ENCODE measurements at places on chromosomes 2 and 18.

DNA sequence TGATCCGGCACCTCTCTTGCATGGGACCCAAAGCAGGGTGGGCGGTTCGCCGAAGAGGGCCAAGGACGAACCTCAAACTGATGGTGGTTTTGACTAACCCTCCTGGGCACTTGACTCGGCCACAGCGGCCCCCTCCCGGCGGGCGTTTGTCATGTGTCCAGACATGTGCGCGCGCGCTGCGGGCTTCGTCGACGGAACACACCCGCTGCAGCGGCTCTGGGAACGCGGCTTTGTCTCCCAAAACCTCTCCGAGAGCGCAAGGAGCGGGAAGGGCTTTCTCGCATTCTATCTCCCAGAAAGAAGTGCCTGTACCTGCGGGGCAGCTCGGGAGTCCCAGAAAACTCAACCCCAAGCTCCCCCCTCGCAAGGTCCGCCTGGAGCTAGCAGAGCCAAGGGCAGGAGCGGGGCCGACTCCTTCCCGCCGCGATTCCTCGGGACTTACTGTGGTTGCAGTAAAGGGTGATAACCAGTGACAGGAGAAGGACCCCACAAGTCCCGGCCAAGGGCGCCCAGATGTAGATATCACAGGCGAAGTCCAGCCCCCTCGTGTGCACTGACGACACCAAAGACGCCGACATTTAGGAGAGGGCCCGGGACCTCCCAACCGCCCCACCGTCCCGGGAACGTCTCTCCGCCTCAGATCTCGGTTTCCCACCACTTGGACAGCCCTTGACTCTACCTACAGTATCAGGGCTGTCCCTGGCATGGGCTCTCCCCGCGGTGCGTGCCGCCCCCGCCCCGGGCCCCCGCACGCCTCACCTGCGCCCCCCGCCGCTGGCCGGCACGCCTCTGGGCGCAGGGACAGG, 1.6 kb downstream of the CD8A start:
- DNase-seq = no peak

DNA sequence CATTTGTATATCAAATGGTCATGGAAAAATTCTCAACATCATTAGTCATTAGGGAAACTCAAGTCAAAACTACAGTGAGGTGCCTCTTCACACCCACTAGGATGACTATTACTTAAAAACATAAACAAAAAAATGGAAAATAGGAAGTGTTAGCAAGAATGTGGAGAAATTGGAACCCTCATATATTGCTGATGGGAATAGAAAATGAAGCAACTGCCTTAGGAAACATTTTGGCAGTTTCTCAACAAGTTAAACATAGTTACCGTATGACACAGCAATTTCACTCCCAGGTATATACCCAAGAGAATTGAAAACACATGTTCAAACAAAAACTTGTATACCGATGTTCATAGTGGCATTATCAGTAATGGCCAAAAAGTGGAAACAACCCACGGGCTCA, 18.1 kb upstream of the CYP26B1 start:
- DNase-seq = no peak

- no peak for DNase-seq
Measured at GRCh38 chr2:132638313-132639040, 31.5 kb downstream of the LYPD1 start.

DNA sequence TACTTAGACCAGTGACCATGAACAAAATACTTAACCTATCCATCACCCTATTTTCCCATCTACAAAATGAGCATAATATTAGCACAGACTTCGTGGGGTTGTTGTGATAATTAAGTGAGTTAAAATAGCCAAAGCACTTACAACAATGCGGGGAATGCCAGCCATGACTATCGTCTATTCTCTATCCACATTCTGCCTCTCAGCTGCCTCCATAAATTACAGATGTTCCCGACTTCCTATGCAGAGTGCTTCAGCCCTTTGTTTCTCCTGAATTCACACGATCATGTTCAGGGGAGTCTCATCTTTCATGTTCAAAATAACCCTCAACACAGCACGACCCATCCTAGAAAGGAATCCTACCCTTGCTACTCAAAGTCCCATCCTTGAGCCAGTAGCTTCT, 211.6 kb downstream of the EN1 start:
- no peak for DNase-seq

DNA sequence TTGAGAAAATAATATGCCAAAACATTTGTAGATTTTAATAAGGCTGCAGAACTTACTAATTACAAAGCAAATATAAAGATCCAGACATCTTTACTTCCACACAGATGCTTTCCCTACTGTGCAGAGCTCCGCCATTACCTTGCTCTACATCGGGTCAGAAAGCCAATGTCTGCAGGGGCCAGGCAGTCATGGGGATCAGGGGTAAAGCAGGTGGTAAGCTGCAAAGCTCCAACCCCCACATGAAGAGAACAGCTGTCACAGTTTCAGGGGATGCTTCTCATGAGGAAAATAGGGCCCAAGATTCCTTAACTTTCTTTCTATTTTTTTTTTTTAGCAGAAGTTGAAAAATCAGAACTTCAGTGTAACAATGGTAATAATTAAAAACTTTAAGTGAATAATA, 102.7 kb downstream of the DCC start:
- no peak for DNase-seq

DNA sequence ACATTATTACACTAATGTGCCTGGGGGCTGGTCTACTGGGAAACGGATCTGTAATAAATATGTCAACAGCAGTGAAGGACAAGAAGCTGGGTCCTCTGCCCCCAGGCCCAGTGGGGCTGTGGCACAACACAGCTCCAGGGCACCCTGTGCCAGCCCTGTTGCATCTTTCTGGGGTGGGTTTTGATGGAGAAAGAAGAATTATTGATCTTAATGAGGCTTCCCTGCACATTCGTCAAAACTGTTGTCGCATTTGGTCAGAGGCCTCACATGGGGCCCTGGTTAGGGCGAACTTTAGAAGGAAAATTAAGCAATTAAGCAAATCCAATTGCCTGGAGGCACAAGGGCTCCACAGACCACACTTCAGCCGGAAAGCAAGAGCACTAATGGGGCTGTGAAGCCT, 30.0 kb upstream of the TWIST2 start:
- DNase-seq = no peak

DNA sequence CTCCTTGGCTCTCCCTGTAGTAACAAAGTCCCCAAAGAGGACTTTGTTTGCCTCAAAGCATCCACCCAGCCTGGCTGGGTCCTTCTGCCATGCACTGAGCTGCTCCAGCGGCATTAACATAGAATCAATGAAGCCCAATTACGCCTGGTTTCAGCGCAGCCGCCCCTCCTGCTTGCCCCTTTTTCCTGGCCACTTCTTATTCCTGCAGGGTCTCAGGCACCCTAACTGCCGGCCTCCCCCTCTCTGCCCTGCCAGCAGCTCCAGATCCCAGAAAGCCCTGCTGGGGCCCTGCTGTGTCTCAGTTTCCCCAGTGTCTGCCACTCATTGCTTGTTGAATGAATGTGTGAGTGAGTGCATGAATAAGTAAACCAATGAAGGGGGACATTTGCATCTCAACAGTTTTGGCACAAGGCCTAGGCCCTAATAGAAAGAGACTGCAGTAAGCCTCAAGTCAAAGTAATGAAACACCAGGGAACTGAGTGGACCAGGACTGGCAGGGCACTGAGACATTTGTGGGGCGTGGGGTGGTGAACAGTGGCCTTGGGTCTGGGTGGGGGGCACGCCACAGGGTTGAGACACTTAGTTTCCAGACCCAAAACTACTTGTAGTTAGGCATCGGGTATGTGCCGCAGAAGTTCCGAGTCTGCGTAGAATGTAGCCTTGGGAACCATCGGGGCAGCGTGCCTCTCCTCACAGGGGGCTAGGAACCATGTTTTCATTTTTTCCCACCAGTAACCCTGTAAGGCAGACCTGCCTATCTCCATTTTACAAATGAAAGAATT, 60.6 kb downstream of the SMAD7 start:
- no peak for DNase-seq

- no peak for DNase-seq
Measured at GRCh38 chr2:196514641-196515040, 124.9 kb upstream of the CCDC150 start.

GRCh38 chr18:26863921-26864497, 1.5 kb downstream of the AQP4 start:
- no peak for DNase-seq

DNA sequence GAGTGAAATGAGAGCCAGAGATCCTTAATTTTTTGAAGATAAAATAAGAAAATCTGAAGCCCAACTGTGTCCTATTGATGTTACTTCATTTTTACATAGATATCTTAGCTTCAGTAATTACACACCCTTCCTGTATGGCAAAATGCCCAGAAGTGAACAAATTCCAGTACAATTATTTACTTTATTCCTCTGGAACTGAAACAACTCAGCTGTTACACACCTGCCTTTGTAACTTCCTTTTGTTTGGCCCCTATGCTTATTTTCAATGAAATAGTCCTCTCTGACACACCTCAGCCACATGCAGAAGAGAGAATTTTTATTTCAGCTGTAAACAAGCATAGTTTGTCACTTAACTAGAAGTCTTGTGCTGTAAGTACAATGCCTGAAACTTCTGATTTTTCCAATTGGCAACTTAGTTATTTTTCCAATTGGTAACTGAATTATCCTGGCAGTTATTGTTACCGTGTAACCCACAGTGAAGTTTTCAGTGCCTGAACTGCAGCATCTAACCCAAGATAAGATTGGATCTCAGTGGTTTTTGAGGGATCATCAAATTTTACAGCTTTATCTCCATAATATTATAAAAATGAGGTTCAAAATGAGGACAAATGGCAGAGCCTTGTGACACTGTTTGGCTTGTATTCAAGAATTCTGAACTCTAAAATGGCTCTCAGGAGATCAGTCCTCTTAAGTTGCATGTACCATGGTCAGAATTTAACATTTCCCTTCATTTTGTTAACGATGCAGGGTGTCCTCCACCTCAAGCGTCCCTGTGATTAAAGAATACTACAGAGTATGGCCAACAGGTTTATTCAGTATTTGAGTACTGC, 82.6 kb downstream of the PKP4 start:
- DNase-seq = peak; percentile 38

- no peak for DNase-seq
Measured at GRCh38 chr18:21742315-21742687, 1.7 kb downstream of the MIB1 start.

GRCh38 chr2:2542966-2543611, 212.0 kb upstream of the MYT1L start:
- DNase-seq = no peak

GRCh38 chr2:149175956-149176355, 137.5 kb downstream of the LYPD6B start:
- DNase-seq = no peak

- DNase-seq = no peak
Measured at GRCh38 chr2:29405266-29405665, 290.1 kb downstream of the CLIP4 start.

All from AG09319 (cell line).